ENCODE measurements at places on chromosomes 1 and 21.

DNA sequence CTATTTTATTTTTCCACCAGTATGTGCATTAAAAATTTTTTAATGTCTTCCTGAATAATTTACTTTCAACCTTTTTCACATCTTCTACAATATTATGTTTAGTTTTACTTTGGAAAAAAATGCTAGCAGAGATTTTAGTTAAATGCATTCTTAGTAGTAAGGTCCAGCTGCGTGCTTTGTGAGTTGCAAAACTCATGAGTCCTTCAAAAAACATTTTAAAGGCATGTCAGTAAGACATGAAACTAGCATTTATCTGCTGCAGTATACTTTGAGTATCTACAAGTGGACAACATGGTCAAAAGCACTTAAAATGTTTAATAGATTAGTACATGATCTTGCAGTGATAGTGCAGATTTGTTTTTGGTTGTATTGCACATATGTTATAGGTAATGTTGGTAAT lies 139.0 kb downstream of the HS2ST1 start:
- DNase-seq: no peak

DNA sequence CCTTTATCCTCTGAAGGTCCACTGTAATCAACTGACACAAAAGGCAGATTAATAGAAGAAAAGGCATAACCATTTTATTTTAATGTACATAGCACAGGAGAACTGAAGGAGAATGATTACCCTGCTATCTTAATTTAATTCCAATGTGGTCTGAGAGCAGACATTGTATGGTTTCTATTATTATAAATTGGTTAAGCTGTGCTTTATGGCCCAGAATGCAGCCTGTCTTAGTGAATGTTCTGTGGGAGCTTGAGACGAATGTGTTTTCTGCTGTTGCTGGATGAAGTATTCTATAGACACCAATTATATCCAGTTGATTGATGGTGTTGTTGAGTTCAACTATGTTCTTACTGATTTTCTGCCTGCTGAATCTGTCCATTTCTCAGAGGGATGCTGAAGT lies 25.0 kb upstream of the SLC2A1 start:
- no peak for DNase-seq

- DNase-seq: no peak
Measured at GRCh38 chr1:187641463-187641862, 812.7 kb downstream of the PLA2G4A start.

DNA sequence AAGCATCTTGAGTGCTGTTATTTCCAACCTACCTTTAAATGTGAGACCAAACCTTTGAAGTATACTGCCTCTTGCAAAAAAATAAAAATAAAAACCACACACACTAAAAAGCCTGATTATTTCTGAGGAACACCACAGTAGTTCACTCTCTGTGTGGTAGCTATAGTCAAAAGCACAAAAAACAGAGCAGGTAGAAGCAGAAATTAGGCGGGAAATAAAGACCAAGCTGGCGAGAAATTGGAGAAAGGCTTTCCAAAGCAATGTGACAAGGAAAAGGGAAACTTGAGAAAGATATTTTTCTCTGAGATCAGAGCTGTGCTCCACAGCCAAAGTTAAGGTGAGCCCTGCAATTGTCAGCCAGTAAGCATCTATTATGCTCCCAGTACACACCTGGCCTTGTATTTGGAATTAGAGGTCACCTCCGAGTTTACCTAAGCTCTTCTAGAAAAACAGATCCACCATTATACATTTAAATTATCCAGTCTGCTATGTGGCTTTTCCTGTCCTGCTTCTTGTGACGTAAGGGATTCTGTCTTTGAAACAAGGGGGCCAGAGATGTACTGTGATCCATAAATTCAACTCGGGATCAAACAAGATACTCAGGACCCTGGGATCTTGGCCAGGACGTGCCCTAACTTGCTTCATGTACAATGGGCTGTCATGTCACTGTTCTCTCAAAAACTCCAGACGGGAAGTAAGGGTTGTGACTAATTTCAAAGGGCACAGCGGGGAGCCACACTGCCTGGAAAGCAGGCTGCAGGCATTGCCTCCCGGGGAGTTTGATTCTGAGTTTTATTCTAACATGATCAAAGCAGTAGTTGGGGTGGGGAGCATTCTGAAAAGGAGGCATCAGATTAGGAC lies 39.8 kb upstream of the RAB4A start:
- no peak for DNase-seq

- no peak for DNase-seq
Measured at GRCh38 chr21:19261731-19262376, 858.3 kb upstream of the TMPRSS15 start.

- DNase-seq: no peak
Measured at GRCh38 chr1:163399976-163400601, 78.3 kb downstream of the NUF2 start.

GRCh38 chr1:202351725-202352124 lies 3.2 kb downstream of the PPP1R12B start:
- DNase-seq: no peak

GRCh38 chr21:42779431-42779861 lies 99.9 kb downstream of the WDR4 start:
- DNase-seq: no peak

- no peak for DNase-seq
Measured at GRCh38 chr1:61743431-61743705, 1.1 kb downstream of the PATJ start.

DNA sequence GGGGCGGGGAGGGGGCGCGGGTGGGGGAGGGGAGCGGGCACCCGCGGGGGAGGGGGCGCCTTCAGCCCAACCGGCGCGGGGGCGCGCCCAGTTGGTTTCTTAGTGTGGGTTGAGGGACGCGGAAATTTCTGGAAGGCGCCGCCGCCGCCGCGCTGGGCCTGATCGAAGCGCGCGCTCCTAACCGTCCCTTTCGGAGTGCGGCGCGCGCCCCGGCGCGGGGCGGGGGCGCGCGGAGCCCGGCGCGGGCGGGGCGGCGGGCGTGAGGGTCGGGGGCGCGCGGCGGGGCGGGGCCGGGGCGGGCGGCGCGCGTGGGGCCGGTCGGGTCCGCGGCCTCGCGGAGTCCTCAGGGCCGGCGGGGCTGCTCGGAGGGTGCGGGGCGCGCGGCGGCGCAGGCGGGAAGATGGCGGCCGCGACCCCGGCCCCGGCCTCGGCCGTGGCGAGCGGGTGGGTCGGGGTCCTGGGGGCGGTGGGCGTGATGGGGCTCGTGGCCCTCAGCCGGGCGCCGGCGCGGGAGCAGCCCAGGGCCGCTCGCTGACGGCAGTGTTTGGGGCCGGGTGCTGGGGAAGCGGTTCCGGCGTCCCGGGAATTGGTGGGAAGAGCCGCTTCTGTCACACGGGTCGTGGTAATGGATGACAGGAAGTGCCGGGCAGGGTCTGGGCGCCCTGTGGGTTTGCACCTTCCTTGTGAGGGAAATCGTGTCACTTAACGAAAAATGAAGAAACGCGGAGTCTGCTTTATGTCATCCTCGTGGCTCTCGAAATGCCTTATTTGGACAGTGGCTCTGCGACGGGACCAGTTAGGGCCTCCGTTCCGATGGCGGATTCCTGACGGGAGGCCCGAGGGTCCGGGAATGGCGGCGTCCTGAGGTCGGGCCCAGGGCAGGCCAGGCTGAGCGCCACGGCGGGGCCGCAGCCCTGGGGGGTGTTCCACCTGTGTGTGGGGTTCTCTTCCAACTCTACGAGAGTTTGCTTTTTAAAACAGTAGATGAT lies 764 bp downstream of the PKNOX1 start:
- peak; percentile 52 for DNase-seq

- no peak for DNase-seq
Measured at GRCh38 chr1:154220970-154221277, 169 bp downstream of the UBAP2L start.

- no peak for DNase-seq
Measured at GRCh38 chr21:35475762-35476161, 426.7 kb upstream of the RUNX1 start.

GRCh38 chr1:16979475-16980327 lies 719 bp downstream of the MFAP2 start:
- DNase-seq: no peak

DNA sequence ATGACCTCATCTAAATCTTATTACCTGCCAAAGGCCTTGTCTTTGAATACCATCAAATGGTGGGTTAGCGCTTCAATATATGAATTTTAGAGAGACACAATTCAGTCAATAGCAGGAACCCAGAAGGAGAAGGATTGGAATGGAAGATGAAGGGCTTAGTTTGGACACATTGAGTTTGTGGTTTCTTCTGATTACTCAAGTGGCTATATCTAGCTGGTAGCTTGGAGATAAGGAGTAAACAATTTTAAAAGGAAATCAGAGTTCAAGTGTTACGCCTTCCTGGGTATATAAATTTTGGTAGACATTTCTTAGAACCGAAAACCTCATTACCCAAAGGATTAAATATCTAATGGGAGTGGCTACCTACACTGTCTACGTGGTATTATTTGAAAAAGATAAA lies 80.2 kb downstream of the RGS2 start:
- no peak for DNase-seq

- no peak for DNase-seq
Measured at GRCh38 chr1:155226910-155227260, 18.4 kb downstream of the MTX1 start.

GRCh38 chr1:231950331-231951128 lies 323.9 kb downstream of the DISC1 start:
- no peak for DNase-seq

DNA sequence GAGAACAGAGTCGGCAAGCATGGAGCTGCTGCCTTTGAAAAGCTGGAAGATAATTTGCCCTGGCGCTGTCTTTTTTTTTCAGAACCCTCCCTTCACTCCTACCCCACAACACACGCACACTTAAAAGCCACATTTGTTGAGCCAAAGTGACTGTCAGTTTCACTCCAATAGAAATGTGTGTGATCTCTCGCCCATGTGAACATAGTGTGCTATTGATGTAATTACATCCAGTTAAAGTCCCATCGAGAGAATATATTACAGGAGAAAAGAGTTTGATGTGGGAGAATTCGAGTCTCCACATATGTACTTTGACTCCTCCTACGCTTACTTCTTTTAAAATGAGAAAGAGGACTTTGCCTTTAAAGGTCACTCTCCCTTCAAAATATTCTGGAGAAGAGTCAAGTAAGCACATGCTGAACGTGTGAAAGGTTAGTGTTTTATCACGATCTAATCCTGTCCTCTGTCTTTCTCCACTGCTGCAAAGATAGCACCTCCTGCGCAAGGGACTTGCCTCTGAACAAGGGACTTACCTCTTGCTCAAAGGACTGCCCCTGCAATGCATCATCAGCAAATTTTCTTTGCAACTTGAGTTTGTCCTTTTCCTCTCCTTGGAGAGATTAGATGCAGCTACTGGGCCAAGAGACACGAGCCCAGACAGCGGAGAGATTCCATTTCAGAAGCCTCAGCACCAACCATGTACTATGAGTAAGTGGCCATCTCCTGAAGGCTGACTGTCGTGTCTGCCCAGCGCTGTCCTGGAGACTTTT lies 613.9 kb downstream of the PTPRU start:
- DNase-seq: no peak

DNA sequence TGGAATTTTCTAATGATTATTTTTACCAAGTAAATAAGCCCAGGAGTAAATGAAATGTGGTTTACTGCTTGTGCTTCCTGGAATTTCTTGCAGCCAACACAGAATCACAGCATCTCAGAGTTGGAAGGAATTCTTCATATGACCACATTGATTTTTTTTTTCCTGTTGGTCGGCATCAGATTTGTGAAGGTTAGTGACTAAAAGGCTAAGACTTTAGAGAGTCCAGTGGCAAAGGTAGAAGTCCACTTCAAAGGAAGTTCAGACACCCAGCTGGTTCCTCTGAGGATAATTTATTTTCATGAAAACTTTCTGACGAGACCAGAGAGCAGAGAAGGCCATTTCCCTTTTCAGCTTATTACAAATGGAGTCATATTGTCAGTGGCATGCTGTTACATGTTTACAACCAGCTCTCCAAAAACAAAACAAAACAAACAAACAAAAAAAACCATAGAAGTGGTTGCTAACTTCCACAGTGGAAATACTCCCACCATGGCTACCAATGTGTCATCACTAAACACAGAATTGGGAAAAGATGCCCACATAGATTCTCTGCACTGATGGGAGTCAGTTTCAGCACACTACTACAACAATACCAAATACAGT lies 77.2 kb upstream of the CDC42BPA start:
- DNase-seq: no peak

GRCh38 chr1:89271341-89272015 lies 1.2 kb downstream of the GBP5 start:
- no peak for DNase-seq

DNA sequence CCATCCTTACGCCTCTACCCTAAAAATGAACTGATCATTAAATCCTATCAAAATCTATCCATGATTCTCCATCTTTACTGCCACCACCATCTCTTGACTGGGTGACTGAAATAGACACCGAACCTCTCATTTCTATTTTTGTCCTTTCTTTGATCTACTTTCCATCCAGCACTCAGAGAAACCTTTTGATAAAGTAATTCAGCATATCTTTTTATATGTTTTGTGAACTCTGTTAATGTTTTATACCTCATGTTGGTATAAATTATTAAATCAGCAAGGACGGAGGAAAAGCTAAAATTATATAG lies 13.0 kb downstream of the PCNX2 start:
- DNase-seq: no peak

DNA sequence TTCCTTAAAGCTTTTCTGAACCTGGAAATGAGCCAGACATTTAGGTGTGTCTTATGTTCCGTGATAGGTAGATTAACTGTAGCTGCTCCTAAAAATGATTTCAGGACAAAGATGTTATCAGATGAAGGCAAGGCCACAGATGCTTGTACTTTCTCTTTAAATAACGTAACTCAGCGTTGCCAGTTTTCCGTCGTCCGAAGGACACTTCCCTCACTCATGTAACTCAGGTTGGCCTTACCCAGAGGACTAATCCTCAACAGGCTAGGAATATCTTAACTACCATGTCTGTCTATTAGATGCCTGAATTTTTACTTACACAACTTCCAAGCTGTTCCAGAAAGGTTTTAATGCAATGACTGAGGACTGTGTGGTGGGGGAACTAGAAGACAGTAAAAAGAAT lies 35.4 kb upstream of the FAM89A start:
- DNase-seq: no peak

- no peak for DNase-seq
Measured at GRCh38 chr1:246773213-246773641, 49.0 kb downstream of the SCCPDH start.

DNA sequence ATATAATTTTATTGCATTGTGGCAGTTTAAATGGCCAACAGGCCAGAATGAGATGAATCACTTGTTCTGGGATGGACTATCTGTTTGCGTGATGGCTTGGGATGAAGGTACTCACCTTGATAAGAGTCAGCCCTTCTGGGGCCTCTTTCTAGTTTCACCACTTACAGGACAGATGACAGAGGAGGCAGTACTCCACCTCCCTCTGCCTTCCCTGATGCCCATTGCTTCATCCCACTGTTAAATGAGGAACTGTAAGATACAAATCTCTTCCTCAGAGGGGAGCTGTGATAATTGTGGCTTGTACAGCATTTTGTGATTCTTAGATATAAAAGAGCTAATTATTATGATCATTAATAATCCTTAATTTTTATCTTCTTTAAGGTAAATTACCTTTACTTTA lies 3.7 kb upstream of the TCHH start:
- no peak for DNase-seq

GRCh38 chr1:223684488-223684792 lies 18.9 kb upstream of the CAPN8 start:
- no peak for DNase-seq

GRCh38 chr1:161427733-161428516 lies 60.2 kb upstream of the CFAP126 start:
- no peak for DNase-seq

All from activated CD8-positive, alpha-beta memory T cell treated with anti-CD3 and anti-CD28 coated beads for 1 hour (primary cell).